ENCODE measurements at places on chromosomes 16 and 17.
A peak's percentile ranks its signal among the peaks of the same experiment; 100 is the strongest.

DNA sequence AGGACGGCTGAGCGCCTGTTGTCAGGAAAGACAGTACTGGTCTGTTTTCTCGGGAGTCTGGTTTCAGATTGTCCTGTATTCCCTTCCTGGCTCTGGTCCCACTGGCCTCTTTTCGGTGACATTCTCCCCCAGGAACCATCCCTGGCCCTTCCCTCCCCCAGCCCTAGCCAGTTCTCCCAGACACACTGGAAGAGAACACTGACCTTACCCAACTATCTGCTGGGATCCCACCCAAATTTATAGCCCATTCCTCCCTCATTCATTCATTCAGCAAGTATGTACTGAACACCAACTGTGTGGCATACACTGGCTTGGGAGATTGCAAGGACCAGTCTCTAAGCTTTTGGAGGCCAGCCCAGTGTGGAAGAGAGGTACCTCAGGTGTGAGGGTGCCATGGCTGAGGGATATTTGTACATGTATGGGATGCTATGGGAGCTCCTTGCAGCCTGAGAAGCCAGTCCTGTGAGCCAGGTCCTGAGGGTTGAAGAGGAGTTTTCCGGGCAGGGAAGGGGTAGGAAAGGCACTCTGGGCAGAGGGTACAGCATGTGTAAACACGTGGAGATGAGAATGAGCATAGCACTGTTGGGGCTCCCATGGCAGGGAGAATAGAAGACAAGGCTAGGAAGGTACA is 5.2 kb downstream of the RND2 start:
- no peak for DNase-seq

DNA sequence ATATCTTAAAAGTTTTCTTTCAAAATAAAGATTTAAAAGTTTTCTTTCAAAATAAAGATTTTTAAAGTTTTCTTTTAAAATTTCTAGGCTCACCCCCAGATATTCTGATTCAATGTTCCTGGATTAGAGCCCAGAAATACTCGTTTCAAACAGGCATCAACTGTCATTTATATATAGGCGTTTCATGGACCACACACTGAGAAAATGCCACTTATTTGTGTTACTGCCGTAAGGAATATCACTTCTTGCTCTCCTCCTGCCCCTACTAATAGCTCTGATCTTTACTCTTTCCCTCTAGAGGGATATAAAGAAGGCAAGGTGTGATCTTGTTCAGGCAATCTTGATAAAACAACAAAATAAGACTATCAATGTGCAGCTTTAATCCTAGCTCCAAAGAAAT is 1324.1 kb downstream of the CDH8 start:
- DNase-seq: no peak

- no peak for DNase-seq
These were observed 149.6 kb upstream of the GNAO1 start for GRCh38 chr16:56041556-56042140.

- DNase-seq: no peak
These were observed 36.8 kb downstream of the PRMT7 start for GRCh38 chr16:68347605-68348004.

- no peak for DNase-seq
These were observed 124.5 kb downstream of the PRKCB start for GRCh38 chr16:23960081-23960885.

DNA sequence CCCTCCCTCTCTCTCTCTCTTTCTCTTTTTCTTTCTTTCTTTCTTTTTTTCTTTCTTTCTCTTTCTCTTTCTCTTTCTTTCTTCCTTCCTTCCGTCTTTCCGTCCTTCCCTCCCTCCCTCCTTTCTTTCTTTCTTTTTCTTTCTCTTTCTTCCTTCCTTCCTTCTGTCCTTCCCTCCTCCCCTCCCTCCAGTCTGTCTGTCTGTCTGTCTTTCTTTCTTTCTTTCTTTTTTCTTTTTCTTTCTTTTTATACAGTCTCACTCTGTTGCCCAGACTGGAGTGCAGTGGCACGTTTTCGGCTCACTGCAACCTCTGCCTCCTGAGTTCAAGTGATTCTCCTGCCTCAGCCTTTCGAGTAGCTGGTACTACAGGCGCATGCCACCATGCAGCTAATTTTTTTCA is 14.4 kb downstream of the CA4 start:
- DNase-seq: no peak

DNA sequence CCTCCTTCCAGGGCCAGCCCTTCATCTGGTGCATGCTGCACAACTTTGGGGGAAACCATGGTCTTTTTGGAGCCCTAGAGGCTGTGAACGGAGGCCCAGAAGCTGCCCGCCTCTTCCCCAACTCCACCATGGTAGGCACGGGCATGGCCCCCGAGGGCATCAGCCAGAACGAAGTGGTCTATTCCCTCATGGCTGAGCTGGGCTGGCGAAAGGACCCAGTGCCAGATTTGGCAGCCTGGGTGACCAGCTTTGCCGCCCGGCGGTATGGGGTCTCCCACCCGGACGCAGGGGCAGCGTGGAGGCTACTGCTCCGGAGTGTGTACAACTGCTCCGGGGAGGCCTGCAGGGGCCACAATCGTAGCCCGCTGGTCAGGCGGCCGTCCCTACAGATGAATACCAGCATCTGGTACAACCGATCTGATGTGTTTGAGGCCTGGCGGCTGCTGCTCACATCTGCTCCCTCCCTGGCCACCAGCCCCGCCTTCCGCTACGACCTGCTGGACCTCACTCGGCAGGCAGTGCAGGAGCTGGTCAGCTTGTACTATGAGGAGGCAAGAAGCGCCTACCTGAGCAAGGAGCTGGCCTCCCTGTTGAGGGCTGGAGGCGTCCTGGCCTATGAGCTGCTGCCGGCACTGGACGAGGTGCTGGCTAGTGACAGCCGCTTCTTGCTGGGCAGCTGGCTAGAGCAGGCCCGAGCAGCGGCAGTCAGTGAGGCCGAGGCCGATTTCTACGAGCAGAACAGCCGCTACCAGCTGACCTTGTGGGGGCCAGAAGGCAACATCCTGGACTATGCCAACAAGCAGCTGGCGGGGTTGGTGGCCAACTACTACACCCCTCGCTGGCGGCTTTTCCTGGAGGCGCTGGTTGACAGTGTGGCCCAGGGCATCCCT is 7.4 kb downstream of the NAGLU start:
- no peak for DNase-seq

GRCh38 chr16:53886482-53887378 is 182.8 kb downstream of the FTO start:
- no peak for DNase-seq

GRCh38 chr17:81863123-81863675 is 2.9 kb upstream of the P4HB start:
- DNase-seq: no peak

DNA sequence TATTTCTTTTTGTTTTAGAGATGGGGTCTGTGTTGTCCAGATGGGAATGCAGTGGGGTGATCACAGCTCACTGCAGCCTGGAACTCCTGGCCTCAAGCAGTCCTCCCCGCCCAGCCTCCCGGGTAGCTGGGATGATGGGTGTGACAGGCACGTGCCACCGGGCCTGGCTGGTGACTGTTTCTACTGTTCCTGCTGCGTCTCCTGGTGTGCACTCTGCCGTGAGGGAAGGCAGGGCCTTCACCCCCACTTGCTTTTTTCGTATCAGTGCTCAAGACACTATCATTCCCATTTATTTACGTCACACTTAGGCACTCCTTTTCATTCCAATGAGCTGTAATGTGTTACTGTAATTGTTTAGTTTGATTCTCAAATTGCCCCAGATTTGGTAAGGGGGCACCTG is 25.3 kb upstream of the PVALEF start:
- no peak for DNase-seq

DNA sequence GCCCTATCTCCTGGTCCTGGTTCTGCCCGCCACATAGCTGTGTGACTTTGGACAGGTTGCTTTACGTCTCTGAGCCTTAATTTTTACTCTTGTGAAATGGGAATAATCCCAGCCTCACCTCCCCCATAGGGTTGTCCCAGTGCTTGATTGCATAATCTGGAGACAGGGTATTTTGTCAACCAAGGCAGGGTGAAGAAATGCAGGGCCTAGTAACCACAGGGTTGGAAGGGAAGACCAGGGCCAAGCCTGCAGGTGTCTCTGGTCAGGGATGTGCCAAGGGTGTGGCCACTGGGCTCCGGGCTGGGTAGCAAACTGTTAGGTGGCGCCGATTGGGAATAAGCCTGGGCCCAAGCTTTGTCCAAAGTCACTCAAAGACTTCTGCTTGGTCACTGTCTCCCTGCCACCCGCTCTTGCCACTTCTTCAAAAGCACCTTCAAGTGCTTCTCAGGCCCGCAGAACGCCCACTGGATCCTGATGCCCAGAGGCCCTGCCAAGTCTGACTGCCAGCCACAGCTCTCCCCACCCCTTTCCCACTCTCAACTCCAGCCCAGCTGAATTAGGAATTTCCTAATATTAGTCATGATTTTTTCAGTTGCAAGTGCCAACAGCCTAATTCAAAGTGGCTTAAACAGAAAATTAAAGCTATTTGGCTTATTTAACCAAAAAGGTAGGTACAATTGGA is 20.6 kb upstream of the COL1A1 start:
- peak; percentile 78 for DNase-seq

DNA sequence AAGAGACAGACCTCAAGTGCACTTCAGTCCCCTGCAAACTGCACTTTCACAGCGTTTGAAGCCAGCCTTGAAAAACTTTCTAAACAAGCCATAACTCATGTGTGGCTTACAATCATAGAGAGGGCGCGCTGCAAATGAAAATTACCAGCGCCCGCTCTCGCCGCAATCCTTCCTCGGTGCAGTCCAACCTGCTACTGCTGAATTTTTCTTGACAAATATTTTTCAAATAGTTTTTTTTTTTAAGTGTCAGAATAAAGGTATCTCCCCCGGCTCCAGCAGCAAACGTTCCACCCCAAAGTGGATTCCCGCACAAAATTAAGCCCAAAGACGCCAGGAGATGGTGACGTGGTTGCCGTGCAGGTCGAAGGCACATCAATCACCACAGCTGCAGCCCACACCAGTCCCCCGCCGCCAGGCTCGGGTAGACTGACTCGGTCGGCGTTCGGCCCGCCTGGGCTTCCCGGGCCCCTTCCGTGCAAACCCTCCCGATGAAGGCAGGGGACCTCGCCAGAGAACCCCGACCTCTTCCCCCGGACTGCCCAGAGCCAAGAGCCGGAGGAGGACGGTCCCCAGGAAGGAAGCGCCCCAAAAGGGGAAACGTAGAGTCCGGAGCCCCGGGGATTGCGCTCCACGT is 630 bp downstream of the GRB2 start:
- DNase-seq: no peak

- no peak for DNase-seq
These were observed 73.2 kb upstream of the CIBAR2 start for GRCh38 chr16:85185303-85186100.

- DNase-seq: no peak
These were observed 408.4 kb upstream of the EEF2KMT start for GRCh38 chr16:5506021-5506420.

GRCh38 chr17:46732754-46733398 is 85.6 kb downstream of the WNT3 start:
- DNase-seq: no peak

DNA sequence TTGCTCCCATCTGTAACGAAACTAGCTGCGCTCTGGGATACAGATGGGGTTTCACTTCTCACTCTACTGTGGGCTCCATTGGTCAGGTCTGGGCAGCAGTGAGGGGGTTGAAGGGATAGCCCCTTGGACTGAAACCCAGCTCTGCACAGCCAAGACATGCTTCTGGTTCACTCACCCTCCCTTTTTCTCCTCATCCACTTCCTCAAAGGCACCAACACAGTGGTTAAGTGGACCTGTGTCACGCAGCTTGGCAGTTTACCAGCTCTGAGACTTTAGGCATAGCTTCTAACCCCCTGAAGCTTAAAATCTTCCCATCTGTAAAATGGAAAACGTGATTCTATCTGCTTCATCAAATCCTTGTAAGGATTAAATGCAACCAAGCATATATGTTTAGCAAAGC is 11.5 kb upstream of the KRT38 start:
- DNase-seq: no peak

GRCh38 chr17:55314784-55315491 is 50.2 kb downstream of the HLF start:
- no peak for DNase-seq

GRCh38 chr16:8730335-8730915 is 56.0 kb downstream of the ABAT start:
- no peak for DNase-seq

DNA sequence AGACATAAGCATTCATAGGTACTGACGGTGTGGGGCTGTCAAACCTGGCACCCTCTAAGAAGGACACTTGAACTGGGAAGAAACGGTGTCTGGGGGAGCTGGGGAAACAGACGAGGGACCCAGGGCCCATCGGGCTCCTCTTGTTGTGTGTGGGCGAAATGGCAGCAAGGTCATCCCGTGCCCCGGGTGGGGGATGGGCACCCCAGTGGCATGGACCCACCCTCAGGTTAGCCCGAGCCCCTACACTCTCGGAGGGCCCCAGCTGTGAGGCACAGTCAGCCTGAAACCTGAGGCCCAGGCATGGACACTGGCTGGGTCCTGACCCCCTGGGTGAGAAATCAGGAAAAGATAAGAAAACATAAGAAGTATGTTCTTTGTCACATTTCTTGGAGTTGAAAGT is 57.1 kb downstream of the MYO18A start:
- no peak for DNase-seq

- DNase-seq: no peak
These were observed 33.0 kb downstream of the USP10 start for GRCh38 chr16:84732674-84733352.

DNA sequence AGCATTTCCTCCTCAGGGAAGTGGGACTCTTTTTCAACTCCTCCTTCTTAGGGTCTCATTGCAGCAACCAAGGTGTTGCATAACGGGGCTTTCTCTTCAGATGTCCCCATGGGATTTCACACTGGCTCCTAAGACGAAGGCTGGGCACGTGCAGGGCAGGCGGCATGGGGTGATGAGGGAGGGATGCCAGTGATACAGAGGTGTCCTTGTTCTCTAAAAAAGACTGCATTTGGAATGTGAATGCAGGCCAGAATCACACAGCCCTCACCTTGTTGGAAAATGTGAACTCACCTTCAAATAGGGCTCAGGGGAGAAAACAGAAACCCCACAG is 105.6 kb downstream of the XYLT1 start:
- no peak for DNase-seq

DNA sequence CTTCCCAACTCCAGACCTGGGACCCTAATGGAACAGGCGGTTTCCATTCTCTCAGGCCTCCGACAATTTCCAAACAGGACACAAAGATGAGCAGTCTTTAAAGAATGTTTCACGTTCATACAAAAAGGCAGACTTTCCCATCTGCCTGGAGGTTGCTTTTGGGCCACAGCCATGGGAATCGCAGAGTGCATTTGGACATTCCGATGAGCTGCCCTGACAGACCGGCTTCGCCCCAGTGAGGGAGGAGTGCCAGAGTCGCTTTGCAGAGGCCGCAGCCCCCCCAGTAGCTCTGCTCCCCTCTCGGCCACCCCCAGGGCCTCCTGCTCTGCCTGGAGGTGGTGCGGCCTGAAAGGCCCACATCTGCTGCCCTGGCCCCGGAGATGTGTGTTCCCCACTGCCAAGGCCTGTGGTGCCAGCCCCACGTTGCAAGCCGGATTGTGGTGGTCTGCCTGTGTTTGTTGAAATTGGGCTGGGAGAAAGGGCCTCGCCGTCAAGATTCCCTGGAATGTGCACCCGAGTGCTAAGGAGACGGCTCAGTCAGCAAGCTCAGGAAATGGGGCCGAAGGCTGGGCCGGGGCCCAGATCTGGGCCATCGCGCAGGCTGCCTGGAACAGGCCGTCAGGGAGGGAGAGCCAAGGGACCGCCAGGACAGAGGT is 89.8 kb downstream of the C16orf95 start:
- peak; percentile 62 for DNase-seq
